ENCODE measurements at places on chromosomes 7 and 10. TPM values are rescaled to one million over a fixed set of nuclear protein-coding genes. Genes with fewer than 3 reads are reported as not detected.

GRCh38 chr7:42180806-42181205 lies 56.2 kb downstream of the GLI3 start:
- DNase-seq, result no peak

Gene LEP
- polyA plus RNA-seq, result 0.25 TPM

GRCh38 chr10:29960261-29960660 lies 99.1 kb downstream of the JCAD start:
- no peak for DNase-seq

GRCh38 chr7:132244903-132245480 lies 331.3 kb downstream of the PLXNA4 start:
- no peak for DNase-seq

Gene DPYSL4
- 12.2 TPM for polyA plus RNA-seq

DNA sequence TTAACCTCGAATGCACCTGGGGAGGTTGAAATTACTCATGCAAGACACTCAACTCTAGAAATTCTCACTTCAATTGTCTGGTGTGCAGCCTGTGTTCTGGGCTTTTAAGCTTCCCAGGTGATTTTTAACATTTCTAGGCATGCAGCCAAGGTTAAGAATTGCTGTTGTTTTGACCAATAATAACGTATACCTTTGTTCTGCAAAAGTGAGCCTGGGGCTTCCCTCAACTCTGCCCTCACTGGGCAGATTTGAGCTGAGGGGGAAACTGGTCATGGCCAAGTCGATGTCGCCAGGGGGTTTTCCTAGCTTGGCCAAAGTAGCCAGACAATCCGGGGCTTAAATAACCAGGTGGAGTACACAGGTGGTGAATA lies 568 bp downstream of the PRSS2 start:
- no peak for DNase-seq

Gene ST8SIA6
- polyA plus RNA-seq, result 1.3 TPM

DNA sequence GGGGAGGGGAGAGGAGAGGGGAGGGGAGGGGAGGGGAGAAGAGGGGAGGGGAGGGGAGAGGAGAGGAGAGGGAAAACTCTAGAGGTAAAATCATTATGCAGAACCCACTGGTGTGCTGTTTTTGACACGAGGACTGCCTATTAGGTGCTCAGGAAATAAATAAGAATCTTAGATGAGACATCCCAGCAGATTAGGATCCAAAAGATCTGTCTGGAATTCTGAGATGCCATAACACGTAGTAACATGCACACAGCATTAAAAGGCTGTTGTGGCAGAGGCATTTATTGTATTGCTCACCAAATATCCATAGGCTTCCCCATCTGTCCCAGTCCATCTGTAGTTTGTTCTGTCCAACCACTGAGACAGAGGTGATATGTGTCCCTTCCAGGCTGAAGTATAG lies 40.8 kb upstream of the KMT2E start:
- no peak for DNase-seq

GRCh38 chr7:129793506-129794310 lies 159.1 kb downstream of the UBE2H start:
- DNase-seq, result no peak

- DNase-seq, result no peak
Measured at GRCh38 chr10:101266381-101267289, 37.4 kb upstream of the LBX1 start.
